Heart right ventricle (tissue), 16 donors: ENCODE measurements at places on chromosomes 4 and X. TPM values are rescaled to one million over a fixed set of nuclear protein-coding genes. Genes with fewer than 3 reads are reported as not detected.

The DDX53 gene
- not detected for total RNA-seq

The DKK2 gene
- total RNA-seq = 3.0 TPM

The UGT2A2 gene
- total RNA-seq = not detected

The ZMAT1 gene
- 6.5 TPM for total RNA-seq

The MAGEB10 gene
- total RNA-seq = not detected

The FHIP1A gene
- 22.0 TPM for total RNA-seq

The RASSF6 gene
- not detected for total RNA-seq

The NRK gene
- 1.6 TPM for total RNA-seq

The TEX13C gene
- not detected for total RNA-seq

The CXCL8 gene
- total RNA-seq = 0.23 TPM

The MOB1B gene
- total RNA-seq = 21.4 TPM

The ZNF711 gene
- 1.8 TPM for total RNA-seq

The ERVMER34-1 gene
- total RNA-seq = 5.4 TPM

The TEX11 gene
- total RNA-seq = not detected

The CDS1 gene
- 0.38 TPM for total RNA-seq

DNA sequence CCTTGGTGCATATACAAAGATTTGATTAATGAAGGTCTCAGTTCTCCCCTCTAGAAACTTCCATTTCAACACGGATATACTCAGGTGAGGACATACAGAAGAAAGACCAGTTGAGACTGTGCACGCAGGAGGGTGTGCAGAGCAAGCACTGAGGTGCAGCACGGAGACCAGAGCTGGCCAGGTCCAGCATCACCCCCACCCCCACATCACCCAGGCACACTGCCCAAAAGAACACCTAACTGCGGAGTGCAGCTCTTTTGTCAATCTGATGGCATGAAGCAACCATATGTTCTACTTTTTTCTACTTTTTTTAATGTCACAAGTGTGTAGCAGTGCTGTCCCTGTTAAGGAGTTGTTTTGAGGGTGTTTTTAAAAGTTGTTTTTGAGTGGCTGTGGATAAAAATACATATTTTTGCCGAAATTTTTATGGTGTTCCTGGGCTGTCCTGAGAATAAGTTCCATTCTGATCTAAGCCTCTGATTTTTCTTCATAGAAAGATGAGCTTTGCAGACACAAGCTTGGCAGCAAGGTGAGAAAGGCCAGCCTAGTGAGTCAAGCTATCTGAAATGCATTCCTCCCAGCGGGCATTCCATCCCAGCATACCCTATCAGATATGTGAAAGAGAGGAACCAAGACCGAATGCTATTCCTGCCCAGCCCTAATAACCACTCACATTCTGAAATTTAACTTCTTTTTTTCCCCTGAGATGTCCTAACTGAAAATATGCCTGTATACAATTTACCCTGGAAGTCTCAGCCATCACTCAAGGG lies 173.7 kb downstream of the PTTG2 start:
- DNase-seq = no peak

- peak; percentile 56 for DNase-seq
Observed at GRCh38 chrX:69503782-69504625, at the start of gene NALF2. TSS of gene NALF2 (plus strand) at chrX:69504326. CDS start at chrX:69505283, 957 bp downstream.

DNA sequence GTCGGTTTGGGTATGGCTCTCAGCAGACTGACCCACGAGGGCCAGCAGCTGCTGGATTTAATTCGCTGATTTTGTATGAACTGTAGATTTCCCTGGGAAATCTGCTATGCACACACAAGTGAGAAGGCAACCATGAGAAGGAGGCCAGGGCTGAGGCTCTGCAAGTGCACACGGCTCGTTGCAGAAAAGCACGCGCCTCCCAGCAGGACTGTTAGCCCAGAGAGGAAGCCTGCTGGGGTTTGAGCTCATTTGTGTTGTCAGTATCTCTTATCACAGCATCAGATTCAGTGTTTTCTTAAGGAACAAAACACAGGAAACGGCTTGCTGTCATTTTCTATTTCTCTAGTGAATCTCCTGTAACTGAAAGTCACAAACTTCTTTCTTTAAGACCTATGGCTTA lies 296.2 kb upstream of the FAT1 start:
- no peak for DNase-seq

GRCh38 chr4:122686691-122687090 lies 45.8 kb upstream of the BBS12 start:
- DNase-seq = no peak

DNA sequence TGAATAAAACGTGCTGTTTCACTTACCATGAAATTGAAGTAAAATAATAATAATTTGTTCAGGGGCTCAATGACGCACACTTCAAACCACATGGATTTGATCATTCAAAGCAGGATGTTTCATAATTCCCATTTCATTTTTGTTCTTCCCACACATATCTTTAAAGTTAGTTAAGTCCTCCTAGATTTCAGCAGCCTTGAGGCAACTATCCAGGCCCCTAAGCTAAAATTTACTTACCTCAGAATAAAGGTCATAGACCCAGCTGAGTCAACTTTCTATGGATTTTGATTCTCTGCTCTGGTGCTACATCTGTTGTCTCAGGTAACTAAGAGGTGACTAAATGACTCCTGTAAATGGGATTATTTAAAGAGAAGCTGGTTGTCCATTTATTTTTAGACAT lies 25.0 kb downstream of the GPR174 start:
- no peak for DNase-seq

GRCh38 chr4:122383341-122383740 lies 4.5 kb downstream of the ADAD1 start:
- no peak for DNase-seq

DNA sequence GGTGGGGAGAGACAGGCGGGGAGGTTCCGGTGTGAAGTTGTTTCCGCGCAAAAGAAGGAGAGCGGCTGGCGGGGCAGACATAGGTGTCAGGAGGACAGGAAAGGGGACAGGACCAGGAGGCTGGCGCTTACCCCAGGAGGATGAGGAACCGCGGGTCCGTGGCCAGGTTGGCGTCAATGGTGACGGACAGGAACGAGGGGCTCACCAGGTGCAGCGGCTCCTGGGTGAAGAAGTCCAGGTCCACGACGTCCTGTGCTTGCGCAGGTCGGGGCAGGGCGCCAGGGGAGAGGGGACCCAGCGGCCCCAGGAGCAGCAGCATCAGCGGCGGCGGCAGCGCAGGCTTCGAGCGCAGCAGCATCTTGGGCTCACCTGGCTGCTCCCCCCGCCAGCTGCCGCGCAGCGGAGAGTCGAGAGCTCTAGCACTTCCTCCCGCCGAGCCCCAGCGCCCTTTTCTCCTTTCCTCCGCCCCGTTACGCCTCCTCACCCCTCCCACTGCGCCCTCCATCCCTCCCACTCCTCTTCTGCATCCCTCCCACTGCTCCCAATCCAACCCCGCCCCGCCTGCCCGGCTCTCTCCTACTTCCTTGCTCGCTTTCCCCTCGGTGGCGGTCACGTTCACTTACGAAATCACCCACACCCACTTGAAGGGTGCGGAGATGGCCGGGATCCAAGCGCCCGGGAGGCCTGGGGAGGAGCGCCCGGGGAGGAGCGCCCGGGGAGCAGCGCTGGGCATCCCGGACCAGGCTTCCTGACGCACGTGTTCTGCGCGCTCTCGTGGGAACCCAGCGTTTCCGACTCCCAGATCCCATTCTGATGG lies at the start of gene HPSE:
Gene HPSE (minus strand): TSS at position 424 of the 817 bp plus-strand sequence. CDS start 66 bp downstream, at position 358.
- peak; percentile 79 for DNase-seq

- no peak for DNase-seq
Observed at GRCh38 chr4:40375620-40376019, 40.5 kb downstream of the CHRNA9 start.

DNA sequence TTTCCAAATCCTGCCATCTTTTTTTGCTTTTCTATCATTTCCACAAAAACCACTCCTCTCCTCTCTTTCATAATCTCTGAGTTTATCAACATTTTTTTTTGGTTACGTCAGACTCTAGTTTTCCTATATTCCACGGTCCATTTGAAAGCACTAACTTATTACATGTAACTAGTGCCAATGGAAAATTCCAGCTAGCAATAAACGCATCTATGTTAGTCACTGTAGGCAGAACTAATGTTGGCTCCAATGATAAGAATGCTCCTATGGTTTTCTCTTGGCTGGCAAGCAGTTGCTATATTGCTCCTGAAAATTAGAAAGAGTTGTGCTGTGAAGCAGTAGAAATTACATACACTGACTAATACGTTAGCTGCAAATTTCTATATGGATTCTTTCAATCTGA lies 634.6 kb upstream of the FTHL17 start:
- DNase-seq = no peak

GRCh38 chr4:42855779-42856178 lies 36.7 kb upstream of the GRXCR1 start:
- no peak for DNase-seq

DNA sequence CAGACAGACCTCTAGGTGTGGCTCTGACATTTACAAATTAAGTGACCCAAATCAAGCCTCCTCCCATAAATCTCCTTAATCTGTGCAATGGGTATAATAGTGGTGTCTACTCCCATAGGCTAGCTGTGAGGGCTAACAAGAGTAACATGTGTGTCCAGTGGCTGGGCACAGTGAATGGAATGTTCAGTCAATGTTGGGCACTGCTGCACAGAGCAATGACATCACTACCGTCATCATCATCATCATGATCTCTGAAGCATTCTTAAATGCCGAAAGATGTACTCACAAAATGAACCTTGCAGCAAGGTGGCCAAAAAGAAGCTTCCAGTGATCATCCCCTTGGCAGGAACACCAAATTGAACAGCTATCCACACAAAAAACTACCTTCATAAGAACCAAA lies 43.5 kb downstream of the CHRNA9 start:
- DNase-seq = no peak

- no peak for DNase-seq
Observed at GRCh38 chr4:43709443-43709842, 739.2 kb downstream of the KCTD8 start.

GRCh38 chr4:88101165-88101564 lies 57.3 kb downstream of the ABCG2 start:
- peak; percentile 6 for DNase-seq

- no peak for DNase-seq
Observed at GRCh38 chr4:67522851-67523671, 22.2 kb downstream of the CENPC start.

GRCh38 chr4:128775916-128776315 lies 33.6 kb upstream of the JADE1 start:
- no peak for DNase-seq

GRCh38 chr4:132479543-132479942 lies 669.6 kb upstream of the PCDH10 start:
- DNase-seq = no peak

DNA sequence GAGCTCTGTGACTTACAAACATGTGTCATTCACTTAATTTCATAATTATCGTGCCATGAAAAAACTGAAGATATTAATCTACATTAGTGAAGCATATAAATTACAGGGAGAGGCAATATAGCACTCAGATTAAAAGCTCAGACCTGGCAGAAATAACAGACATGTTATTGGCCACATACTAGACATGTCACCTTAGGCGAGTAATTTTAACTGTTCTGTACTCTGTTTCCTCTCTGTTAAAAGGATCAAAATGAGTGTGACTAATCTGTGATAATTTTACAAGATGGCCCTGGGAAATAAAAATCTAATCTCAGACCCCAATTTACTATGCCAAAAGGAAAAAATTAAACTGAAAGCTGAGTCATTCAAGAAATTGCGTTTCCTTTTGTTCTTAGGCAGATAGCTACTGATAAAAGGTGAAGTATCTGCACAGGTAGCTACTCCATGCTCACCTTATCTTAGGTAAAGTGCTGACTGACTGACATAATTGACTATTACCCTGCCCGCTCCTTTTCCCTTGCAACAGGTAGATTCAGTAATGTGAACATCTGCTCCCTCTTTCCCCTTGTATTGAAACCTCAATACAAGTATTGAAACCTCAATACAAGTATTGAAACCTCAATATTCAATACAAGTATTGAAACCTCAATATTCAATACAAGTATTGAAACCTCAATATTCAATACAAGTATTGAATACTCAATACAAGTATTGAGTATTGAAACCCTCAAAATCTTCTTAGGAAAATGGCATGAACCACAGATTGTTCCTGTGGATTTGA lies 33.2 kb downstream of the RELL1 start:
- DNase-seq = no peak

DNA sequence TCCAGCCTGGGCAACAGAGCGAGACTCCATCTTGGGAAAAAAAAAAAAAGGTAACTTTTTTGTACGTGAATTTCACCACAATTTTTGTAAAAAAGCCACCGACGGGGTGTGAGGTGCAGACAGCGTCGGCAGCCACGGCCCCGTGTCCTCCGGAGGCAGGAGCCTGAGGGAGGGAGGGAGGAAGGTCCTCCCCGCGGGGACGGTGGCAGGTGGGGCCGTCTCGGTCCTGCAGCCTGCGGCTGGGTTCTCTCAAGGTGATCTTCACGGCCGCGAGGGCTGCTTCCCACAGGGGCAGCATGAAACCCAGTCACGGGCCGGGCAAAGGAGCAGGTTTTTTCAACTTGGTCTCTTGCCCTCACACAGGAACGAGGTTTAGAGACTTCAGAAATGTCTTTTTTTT lies 14.0 kb downstream of the PLCXD1 start:
- no peak for DNase-seq
